WTC11 (cell line): ENCODE measurements at places on chromosomes 2 and 18. TPM values are rescaled to one million over a fixed set of nuclear protein-coding genes. Genes with fewer than 3 reads are reported as not detected.

DCDC2C gene
- total RNA-seq = not detected in 3 replicates

ASB18 gene
- total RNA-seq = not detected in 3 replicates

PRSS56 gene
- total RNA-seq = not detected in 3 replicates

PROKR1 gene
- 2.6 to 4.4 TPM (median 2.8 TPM) in 3 replicates for total RNA-seq

MYCN gene
- 68.3 to 77.5 TPM (median 75.3 TPM) in 3 replicates for total RNA-seq

GCG gene
- total RNA-seq = 0.14 TPM in 1 of 3 replicates, not detected in the others

SULT1C3 gene
- not detected in 3 replicates for total RNA-seq

CHRND gene
- total RNA-seq = 0.07 to 0.11 TPM in 2 of 3 replicates, not detected in the other

PKDCC gene
- total RNA-seq = 15.1 to 27.3 TPM (median 15.6 TPM) in 3 replicates

COL4A4 gene
- 1.9 to 3.1 TPM (median 1.9 TPM) in 3 replicates for total RNA-seq

KIF1A gene
- 218 to 279 TPM (median 222 TPM) in 3 replicates for total RNA-seq

GRP gene
- 0.22 TPM in 1 of 3 replicates, not detected in the others for total RNA-seq

DNAH7 gene
- total RNA-seq = 0.04 to 0.23 TPM (median 0.14 TPM) in 3 replicates

DNA sequence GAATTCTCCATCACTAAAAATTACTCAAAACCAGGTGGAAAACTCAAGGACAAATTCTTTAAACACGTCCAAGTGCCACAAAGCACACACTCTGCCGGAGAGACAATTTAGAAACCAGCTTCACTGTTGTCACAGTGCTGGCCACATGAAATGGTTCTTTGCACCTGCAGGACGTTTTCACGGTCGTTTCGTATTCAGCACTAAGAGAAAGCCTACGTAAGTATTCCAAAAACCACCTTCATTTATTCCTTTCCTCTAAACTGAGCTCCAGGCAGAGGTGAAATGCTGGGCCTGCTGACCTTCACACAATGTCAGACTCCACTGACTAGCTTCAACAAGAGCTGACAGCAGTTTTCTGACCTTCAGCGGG, 680 bp downstream of the ATP5F1A start:
- peak overlapping the region; percentile 98 for H3K4me3 ChIP-seq
- peak overlapping the region; percentile 92 for H3K27ac ChIP-seq
- peaks cover 21% of the 10 kb centered on the region for H3K4me1 ChIP-seq
- no peak for DNase-seq
- peaks cover 39% of the 10 kb centered on the region for H3K36me3 ChIP-seq
- no peaks in the 10 kb centered on the region for H3K27me3 ChIP-seq

GRCh38 chr2:217277646-217278398, 418.0 kb upstream of the TNP1 start:
- H3K27ac ChIP-seq = no peak overlapping the region
- peaks cover 100% of the 10 kb centered on the region for H3K27me3 ChIP-seq
- no peak overlapping the region for H3K4me3 ChIP-seq
- no peaks in the 10 kb centered on the region for H3K4me1 ChIP-seq
- no peak for DNase-seq
- no peaks in the 10 kb centered on the region for H3K36me3 ChIP-seq

- no peak for DNase-seq
- H3K27ac ChIP-seq = no peak overlapping the region
- no peaks in the 10 kb centered on the region for H3K27me3 ChIP-seq
- H3K4me3 ChIP-seq = no peak overlapping the region
- H3K36me3 ChIP-seq = peaks cover 7% of the 10 kb centered on the region
These were observed 39.3 kb upstream of the DSG1 start for GRCh38 chr18:31278609-31279071.

- H3K4me3 ChIP-seq = no peak overlapping the region
- DNase-seq = no peak
- H3K27me3 ChIP-seq = no peaks in the 10 kb centered on the region
- no peaks in the 10 kb centered on the region for H3K36me3 ChIP-seq
These were observed 10.6 kb upstream of the HNRNPLL start for GRCh38 chr2:38613126-38613848.

- no peaks in the 10 kb centered on the region for H3K36me3 ChIP-seq
- no peaks in the 10 kb centered on the region for H3K27me3 ChIP-seq
- no peak overlapping the region for H3K4me3 ChIP-seq
- H3K4me1 ChIP-seq = no peaks in the 10 kb centered on the region
- DNase-seq = no peak
- H3K27ac ChIP-seq = no peak overlapping the region
These were observed 412.9 kb downstream of the TMEM182 start for GRCh38 chr2:103174711-103175110.

GRCh38 chr2:154960802-154961583, 262.5 kb downstream of the KCNJ3 start:
- DNase-seq = no peak
- no peak overlapping the region for H3K27ac ChIP-seq
- H3K4me1 ChIP-seq = no peaks in the 10 kb centered on the region
- no peak overlapping the region for H3K4me3 ChIP-seq

DNA sequence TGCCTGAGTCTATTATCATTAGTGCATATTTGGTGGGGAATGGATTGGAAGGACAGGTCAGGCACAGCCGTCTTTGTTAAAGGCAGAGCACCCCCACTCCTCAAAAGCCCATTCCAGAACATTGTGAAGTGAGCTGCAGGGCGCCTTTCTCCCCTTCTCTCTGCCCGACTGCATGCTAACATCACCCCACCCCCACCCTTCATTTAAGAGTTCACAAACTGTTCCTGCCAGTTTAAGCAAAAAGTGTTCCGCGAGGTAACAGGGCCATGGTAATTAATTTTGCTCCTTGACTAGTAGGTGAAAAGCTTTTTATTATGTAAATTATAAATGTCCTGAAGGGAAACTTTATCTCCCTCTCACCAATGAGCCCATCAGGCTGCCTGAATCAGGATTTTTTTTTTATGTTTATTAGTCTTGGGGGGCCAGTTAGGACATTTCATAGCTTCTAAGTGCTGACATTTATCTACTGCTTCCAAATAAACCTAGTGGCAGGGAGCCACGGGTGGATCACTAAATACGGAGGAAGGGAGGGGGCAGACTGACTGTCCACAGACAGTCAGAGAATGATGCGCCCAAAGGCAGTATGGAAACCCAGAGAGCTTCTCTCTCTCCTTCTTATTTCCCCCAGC, 99.4 kb downstream of the FTCDNL1 start:
- no peak overlapping the region for H3K27ac ChIP-seq
- peaks cover 20% of the 10 kb centered on the region for H3K4me1 ChIP-seq
- no peak overlapping the region for H3K4me3 ChIP-seq
- H3K36me3 ChIP-seq = peaks cover 12% of the 10 kb centered on the region
- no peak for DNase-seq
- H3K27me3 ChIP-seq = no peaks in the 10 kb centered on the region

DNA sequence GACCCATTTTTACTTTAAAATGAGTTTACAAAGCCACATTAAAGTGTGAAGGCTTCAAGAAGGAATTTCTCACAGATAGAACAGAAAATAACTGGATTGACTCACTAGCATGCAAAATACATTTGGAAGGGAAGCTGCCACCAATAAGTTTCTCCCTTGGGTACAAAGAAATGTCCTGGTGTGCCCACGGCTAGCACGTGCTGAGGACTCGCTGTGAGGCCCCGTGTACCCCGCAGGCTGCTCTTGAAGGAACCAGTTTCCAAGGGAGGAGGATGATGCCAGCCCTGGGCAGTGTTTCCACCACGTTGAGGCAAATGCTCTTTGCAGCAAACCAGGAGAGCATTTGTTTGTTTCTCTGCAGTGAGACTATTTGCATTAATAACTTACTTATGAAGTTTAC, 207.3 kb downstream of the SH3RF3 start:
- H3K4me3 ChIP-seq = no peak overlapping the region
- no peak overlapping the region for H3K27ac ChIP-seq
- no peak for DNase-seq
- peaks cover 17% of the 10 kb centered on the region for H3K4me1 ChIP-seq
- no peaks in the 10 kb centered on the region; the same call in 1 of the 2 replicates for H3K36me3 ChIP-seq
- no peaks in the 10 kb centered on the region for H3K27me3 ChIP-seq

- H3K27ac ChIP-seq = no peak overlapping the region
- no peak for DNase-seq
- H3K36me3 ChIP-seq = no peaks in the 10 kb centered on the region
- peaks cover 11% of the 10 kb centered on the region for H3K4me1 ChIP-seq
- no peak overlapping the region for H3K4me3 ChIP-seq
These were observed 145.9 kb upstream of the FHL2 start for GRCh38 chr2:105544591-105545377.

DNA sequence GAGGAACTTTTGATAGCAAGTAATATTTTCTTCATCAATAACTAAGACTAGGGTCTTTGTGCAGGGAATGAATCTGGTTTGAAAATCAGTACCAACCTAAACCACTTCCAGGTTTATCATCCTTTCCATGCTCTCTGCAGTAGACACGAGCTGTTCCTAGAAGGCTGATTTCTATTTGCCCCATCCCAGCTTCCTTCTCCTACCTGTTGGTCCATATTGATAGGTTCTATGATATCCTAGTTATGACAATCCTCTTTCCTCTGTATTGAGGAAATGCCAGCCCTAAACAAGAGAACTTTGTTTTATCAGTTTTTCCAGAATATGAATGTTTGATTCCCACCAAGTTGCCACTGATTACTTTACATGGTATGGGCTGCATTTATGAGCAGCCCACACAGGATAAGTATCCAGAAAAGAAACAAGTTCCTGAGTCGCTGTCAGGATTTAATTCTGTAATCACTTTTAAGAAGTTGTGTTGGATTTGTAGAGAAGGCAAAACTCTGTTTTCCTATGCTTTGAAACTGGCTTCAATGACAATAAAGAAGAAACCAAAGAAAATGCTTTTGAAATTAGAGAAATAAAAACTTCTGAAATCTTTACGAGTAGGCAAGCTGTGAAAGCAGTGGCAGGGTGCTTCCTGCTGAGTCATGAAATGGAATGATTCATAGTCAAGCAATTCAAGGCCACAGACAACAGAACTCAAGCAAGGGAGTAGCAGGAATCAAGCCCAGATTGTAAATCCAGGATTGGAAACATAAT, 37.3 kb upstream of the TANK start:
- no peak for DNase-seq
- H3K27me3 ChIP-seq = no peaks in the 10 kb centered on the region
- H3K4me1 ChIP-seq = peaks cover 21% of the 10 kb centered on the region
- no peak overlapping the region for H3K27ac ChIP-seq

- H3K4me3 ChIP-seq = no peak overlapping the region
- peaks cover 73% of the 10 kb centered on the region for H3K4me1 ChIP-seq
- H3K27me3 ChIP-seq = peaks cover 5% of the 10 kb centered on the region
- H3K36me3 ChIP-seq = no peaks in the 10 kb centered on the region
These were observed 5.6 kb upstream of the SMAD7 start for GRCh38 chr18:48956356-48956755.

GRCh38 chr2:225295102-225295501, 104.4 kb upstream of the NYAP2 start:
- H3K4me3 ChIP-seq = no peak overlapping the region
- no peak for DNase-seq
- no peaks in the 10 kb centered on the region for H3K36me3 ChIP-seq
- H3K27ac ChIP-seq = no peak overlapping the region
- no peaks in the 10 kb centered on the region for H3K4me1 ChIP-seq

DNA sequence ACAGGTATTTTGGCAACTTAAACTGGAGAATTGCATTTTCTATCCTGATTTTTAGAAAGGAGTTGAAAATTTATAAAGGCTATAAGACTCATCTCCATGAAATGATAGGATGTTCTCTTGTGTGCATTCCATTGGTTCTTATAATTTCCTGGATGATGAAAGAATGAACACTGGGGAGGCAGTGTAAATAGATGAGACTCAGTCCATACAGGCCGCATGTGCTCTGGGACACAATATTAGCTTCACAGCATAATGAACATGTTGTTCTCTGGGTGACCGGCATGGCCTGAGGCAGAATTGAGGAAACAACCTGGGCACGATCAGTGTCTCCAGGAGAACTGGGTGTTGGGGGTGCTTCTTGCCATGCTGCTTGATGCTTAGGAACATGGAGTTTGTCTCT, 38.8 kb downstream of the AOX1 start:
- no peaks in the 10 kb centered on the region for H3K36me3 ChIP-seq
- H3K27ac ChIP-seq = no peak overlapping the region
- peaks cover 22% of the 10 kb centered on the region for H3K4me1 ChIP-seq
- no peak for DNase-seq

DNA sequence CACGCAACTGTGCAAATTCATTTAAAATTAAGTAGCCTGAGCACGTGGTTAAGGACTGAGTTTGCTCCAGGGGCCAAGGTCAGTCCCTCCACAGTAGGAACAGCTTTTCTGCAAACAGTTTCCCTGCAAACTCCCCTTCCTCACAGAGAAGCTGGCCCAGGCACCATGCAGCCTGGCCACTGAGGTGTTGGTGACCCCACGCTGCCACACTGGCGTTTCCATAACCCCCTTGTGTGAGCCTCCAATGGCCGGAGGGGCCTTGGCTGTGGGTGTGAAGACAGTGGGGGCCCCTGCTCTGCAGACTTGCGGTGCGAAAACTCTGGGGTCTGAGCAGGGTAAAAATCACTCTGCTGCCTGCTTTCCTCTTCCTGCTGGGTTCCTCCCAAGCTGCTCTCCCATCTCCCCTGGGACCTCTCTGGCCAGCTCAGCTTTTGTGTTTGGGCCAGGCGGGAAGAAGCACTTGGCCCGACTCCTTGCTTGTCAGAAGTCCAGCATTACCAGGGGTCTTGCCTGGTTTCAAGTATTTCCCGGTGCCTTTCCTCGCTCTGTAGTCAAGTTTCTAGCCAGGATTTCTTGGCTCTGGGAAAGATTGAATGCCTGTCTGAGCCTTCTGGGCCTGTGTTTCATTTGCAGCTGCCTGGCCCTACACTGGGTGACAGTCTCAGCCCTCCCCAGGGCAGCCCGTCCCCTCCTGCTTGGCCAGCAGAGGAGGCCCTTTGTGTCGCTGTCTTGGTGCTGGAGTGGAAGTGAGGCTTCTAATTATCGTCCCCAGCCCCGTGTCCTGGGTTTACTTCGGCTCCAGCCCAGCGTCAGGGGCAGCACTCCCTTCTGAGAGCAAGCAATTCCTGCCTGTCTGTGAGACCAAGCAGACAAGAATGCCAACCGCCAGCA, 131.4 kb upstream of the SLC1A4 start:
- peaks cover 27% of the 10 kb centered on the region for H3K27me3 ChIP-seq
- peaks cover 23% of the 10 kb centered on the region for H3K4me1 ChIP-seq
- no peak overlapping the region for H3K4me3 ChIP-seq
- no peak overlapping the region for H3K27ac ChIP-seq
- no peaks in the 10 kb centered on the region for H3K36me3 ChIP-seq

- H3K36me3 ChIP-seq = no peaks in the 10 kb centered on the region
- no peak overlapping the region for H3K27ac ChIP-seq
- peaks cover 6% of the 10 kb centered on the region for H3K27me3 ChIP-seq
- no peaks in the 10 kb centered on the region for H3K4me1 ChIP-seq
These were observed 23.7 kb upstream of the BOK start for GRCh38 chr2:241534701-241535375.
